Thymus (tissue), 14 donors: ENCODE measurements at places on chromosomes 12 and 14.

- DNase-seq = peak; percentile 59
Observed at GRCh38 chr14:92516966-92517506, 3.5 kb downstream of the RIN3 start.

DNA sequence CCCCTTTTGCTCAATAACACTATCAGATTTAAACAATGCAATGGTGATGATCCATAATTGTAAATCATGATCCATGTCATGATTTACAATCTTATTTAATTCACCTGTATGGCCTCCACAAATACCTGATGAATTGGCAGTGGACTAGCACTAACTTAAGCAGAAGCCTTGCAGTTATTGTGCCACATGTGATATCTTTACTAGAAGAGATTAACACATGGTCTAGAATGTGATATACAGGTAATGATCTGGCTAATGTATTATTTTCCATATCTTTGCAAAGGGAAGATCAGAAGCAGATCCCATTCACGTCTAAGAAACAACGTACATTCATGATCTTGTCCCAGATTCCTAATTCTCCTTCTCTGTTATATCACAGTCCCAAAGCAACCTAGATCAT is 66.0 kb downstream of the EGLN3 start:
- DNase-seq = no peak

DNA sequence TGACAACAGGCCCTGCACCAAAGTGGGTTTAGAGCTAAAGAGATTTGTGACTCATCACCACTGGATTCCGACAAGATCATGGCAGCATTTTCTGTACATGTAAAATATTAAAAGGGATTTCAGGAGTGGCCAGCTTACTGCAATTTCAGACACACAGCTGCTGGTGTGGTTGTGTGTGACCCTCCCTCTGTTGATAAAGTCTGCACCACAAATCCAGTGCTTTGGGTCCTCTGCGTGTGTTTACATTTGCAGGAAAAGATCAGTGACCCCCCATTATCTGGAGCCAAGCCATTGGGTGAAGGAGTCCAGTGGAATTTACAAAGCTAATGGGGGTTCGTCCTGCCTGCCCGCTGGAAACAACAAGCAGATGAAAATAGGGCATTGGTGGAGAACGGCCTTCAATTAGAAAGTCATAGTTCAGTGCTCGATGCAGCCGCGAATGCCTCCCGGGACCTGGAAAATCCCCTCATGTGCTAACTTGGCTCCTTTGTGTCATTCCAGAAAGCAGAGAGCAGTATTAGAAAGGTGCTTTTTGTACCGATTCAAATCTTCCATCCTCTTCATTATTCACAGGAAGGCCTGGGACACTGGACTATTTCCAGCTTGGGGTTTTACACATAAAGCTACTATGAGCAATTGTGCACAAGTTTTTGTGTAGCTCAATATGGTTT is 188.5 kb upstream of the TMEM132C start:
- DNase-seq = no peak

GRCh38 chr14:52350445-52350844 is 36.3 kb downstream of the PTGER2 start:
- no peak for DNase-seq

DNA sequence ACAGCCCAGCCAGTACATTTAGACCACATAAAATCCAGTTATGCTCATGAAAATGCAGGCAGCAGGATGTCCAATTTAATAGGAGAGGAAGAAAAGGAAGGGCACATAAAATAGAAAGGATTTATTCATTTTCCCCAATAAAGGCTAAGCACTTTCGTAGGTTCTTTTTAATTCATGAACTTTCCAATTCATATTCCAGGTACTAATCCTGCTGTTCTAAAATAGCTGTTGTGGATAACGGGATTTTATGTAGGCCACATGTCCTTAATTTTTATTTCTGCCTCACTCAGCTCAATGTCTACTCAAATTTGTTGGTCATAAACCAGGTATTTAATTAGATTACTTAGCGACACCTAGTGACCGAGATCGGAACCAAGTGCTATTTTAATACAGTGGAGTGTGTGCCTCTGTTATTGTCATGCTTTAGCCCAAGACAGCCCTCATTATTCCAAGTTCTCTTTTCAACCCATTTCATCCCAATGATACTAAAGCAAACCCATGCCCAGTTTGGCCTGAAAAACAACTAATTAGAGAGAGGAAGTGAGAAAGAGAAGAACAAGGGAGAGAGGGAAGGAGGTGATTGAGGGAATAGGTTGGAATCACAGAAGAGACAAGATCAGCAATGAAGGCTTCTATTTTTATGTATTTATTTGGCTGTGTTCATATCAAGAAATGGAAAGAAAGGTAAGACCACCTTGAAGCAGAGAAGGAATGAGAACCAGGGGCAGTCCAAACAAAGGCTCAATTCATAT is 45.9 kb upstream of the IFNG-AS1 start:
- peak; percentile 81 for DNase-seq

GRCh38 chr12:2650261-2651067 is 144.3 kb upstream of the FKBP4 start:
- DNase-seq = no peak

- DNase-seq = no peak
Observed at GRCh38 chr12:99431203-99431602, 216.3 kb upstream of the GARIN6 start.

DNA sequence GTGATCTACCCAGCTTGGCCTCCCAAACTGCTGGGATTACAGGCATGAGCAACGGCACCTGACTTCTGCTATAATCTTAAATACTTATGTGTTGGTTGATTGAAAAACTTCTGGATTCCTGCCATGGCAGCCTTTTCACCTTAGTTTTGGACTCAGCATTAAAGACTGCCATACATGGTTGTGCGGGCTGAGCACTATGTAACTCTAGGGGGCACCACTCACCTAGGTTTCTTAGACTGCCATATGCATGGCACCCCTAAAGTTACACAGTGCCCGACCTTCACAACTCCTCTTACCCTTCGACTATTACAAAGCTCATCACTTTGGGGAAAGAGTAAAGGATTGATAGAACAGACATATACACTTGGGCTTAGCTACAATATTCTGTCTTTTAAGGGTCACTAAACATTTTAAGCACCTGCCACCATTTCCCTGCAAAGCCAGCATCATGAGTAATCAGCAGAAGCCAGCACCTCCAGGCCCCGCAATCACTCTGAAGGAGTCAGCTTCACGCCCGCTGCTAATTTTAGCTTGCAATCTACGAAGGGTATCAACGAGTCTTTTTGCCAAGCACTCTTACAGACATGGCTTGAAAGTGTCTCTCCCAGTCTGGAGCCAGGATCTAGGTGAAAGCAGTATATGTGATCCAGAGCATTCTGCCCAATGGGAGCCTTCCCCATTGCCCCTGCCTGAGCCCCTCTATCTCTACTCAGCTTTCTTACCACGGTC is 59.8 kb downstream of the SUDS3 start:
- no peak for DNase-seq

GRCh38 chr12:102740141-102740955 is 176.7 kb downstream of the PAH start:
- no peak for DNase-seq

GRCh38 chr14:85060121-85060520 is 469.8 kb upstream of the FLRT2 start:
- no peak for DNase-seq

DNA sequence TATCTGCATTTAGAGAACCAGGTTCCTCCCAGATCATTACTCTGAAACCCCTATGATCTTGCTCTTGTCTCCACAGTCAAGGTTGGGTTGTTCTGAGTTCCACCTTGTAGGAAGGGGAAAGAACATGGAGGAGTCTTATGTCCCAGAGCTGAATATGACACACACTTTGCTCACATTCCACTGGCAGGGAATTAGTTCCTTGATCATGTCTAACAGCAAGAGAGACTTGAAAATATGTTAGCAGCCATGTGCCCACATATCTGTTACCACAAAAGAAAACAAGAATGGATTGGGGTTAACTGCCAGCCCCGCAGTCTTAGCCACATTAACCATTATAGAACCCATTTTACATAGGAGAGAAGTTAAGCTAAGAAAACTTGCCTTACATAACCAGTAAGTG is 71.1 kb upstream of the MDM1 start:
- no peak for DNase-seq

GRCh38 chr12:19038209-19038608 is 91.3 kb upstream of the PLEKHA5 start:
- DNase-seq = no peak

- DNase-seq = no peak
Observed at GRCh38 chr12:18872770-18873169, 134.9 kb downstream of the CAPZA3 start.
